Suppressor macrophage (primary cell): ENCODE measurements at places on chromosomes 4 and X.

DNA sequence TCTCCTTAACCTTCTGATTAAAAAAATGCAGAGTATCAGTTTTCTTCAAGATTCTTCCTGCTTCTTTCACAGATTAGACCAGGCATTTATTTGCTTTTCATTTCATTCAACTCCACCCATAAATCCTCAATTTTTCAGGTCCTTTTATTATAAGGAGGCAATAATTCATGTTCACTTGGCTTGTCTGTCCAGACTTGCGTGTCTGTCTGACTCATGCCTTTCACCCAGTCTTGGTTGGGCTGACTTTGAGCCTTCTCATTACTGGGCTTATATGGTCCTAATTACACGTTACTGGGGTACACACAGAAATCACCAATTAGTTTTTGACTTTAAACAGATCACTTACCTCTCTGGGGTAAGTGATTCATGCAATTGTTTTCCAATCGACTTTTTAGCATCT, 48.8 kb upstream of the GALNT7 start:
- DNase-seq: no peak

GRCh38 chrX:80578517-80579105, 158.4 kb downstream of the TENT5D start:
- peak; percentile 16 for DNase-seq

DNA sequence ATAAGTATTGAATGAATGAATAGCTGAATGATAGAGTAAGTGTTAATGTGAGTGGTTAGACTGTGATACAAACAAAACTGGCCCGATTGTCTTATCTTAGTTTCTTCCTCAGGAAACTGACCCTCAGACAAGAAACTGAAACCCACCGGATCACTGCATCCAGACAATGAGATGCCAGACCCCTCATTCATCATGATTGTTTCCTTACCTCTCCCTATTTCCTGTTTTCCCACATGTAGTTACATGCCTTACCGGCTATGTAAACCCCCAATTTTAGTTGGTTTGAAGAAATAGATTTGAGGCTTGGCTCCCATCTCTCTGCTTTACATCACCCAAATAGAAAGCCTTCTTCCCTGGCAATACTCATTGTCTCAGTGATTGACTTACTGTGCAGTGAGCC, 218.9 kb upstream of the PPP1R2C start:
- DNase-seq: no peak

DNA sequence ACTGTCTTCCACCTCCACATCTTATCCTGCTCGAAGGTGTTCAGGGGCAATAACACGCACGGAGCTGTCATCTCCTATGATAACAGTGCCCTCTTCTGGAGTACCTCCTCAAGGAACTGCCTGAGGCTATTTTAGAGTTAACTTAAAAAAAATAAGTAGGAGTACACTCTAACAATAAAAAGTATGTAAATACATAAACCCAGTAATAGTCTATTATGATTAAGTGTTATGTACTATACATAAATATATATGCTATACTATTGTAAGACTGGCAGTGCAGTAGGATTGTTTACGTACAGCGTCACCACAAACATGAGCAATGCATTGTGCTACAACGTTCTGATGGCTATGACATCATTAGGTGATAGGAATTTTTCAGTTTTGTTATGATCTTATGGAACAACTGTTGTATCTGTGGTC, 34.5 kb upstream of the TLR2 start:
- no peak for DNase-seq

DNA sequence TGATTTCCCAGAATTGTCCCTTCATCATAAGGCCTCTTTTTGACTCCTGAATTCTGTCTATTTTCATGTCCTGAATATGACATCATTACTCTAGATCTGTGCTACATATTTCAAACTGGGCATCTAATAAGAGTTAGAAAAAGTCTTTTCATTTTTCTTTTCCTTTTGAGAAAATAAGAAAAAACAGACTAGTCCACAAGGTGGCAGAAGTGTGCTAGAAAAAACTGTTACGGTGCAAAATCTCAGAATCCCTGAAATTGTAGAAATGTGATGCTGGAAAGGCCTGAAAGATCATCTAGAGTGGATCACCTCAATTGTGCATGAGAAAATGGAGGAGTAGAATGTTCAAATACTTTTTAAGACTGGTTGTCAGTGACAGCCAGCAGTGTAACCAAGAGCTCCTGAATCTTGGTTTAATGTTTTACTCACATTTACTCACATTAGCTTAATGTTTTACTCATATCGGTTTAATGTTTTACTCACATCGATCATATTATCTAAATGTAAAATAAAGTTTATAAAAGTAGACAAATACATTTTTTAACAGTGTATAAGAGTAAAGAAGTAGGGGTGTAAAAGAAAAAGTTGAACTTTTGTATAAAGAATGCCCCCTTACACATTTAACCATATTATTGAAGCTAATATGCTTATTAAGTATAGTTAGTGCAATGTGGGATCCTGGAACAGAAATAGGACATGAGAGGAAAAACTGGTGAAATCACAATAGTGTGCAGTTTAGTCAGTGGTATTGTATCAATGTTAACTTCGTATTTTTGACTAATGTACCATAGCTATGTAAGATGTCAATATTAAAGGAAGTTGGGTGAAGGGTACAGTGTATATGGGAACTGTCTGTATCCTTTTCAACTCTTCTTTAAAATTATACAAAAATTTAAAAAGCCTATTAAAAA, 15.2 kb downstream of the ASB11 start:
- peak; percentile 58 for DNase-seq

DNA sequence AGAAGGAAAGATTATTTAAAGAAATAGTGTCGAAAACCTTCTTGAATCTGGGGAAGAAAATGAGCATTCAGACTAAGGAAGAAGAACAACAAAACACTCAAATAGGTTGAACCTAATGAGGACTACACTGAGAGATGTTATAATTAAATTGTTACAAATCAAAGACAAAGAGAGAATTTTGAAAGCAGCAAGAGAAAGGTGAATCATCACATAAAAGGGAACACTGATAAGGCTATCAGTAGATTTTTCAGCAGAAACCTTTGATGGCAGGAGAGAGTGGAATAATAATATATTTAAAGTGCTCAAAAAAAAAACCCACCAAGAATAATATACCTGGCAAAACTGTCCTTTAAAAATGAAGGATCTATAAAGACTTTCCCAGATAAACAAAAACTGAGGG, 114.9 kb downstream of the AREG start:
- no peak for DNase-seq

GRCh38 chr4:34953145-34953799, 1291.0 kb downstream of the ARAP2 start:
- no peak for DNase-seq

- DNase-seq: no peak
Measured at GRCh38 chrX:110491846-110492620, 133.4 kb downstream of the RTL9 start.

- DNase-seq: peak; percentile 4
Measured at GRCh38 chrX:73850124-73851013, 287.4 kb downstream of the CHIC1 start.

GRCh38 chr4:40180356-40180755, 16.5 kb upstream of the RHOH start:
- no peak for DNase-seq

- DNase-seq: no peak
Measured at GRCh38 chr4:76012388-76012801, 5.1 kb upstream of the CXCL9 start.

DNA sequence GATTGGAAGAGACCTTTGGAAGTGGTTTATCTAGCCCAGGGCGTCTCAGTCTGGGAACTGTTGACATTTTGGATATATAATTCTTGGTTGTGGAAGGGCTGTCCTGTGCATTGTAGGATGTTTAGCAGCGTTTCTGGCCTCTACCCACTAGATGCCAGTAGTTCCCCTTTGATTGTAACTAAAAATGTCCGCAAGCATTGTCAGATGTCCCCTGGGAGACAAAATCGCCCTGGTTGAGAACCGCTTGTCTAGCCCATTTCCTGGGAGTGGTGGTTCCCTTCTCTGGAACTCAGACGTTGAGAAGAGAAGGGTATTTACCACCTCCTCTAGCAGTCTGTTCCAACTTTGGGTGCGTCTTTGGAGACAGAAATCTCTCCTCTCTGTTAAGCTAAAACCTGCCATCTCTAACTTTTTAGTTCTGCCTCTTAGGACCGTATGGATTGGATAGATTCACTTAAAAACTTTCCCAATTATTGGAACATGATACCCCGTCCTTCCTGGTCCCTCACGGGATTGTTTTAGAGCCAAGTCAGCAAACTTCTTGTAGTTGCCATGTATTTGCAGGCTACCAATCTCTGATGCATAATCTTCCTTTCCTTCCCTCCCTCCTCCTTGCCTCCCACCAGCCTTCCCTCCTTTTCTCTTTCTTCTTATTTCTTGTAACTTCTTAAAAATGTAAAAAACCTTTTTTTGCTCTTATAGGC, 13.9 kb downstream of the TMEM165 start:
- DNase-seq: peak; percentile 10

DNA sequence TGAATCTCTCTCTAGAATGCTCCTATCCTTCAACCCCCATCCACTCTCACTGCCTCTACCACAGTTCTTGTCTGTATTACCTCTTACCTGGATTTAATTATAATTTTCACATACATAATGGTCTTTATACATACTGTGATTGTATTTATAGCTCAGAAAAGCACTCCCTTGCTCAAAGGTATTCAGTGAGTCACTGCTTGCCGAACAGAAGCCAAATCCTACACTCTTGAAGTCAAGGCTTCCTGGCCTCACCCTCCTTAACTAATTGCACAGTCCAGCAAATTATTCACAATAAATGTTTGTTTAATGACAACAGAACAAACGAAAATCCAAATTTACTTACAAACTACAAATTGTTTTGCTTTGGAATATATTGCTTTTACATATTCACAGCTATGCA, 159.5 kb downstream of the KLHL13 start:
- DNase-seq: no peak

- no peak for DNase-seq
Measured at GRCh38 chr4:24668956-24669355, 84.6 kb upstream of the DHX15 start.

- peak; percentile 54 for DNase-seq
Measured at GRCh38 chrX:53682885-53683555, 3.5 kb downstream of the HUWE1 start.

GRCh38 chrX:39826813-39827543, 270.8 kb downstream of the BCOR start:
- DNase-seq: no peak

GRCh38 chrX:11949291-11949690, 189.0 kb upstream of the FRMPD4 start:
- no peak for DNase-seq

- DNase-seq: no peak
Measured at GRCh38 chr4:960636-961350, 12.6 kb downstream of the DGKQ start.

GRCh38 chr4:98630737-98631454, 27.5 kb downstream of the TSPAN5 start:
- no peak for DNase-seq

DNA sequence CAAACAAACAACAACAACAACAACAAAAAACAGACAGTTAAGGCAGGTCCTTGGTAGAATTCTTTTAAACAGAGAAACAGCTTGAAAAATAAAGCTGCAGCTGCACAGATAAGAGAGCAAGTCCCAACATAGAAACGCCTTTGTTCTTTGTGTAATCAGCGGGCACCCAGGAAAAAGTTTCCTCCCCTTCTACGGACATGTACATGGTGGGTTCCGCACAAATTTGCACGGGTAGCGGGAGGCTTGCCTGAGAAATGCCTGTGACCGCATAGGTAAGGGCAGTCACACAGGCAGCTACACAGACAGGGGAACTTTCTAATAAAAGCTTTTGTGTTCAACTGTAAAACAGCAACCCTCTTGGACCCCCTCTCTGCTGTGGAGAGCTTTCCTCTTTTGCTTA, 25.7 kb upstream of the CT47A1 start:
- no peak for DNase-seq

DNA sequence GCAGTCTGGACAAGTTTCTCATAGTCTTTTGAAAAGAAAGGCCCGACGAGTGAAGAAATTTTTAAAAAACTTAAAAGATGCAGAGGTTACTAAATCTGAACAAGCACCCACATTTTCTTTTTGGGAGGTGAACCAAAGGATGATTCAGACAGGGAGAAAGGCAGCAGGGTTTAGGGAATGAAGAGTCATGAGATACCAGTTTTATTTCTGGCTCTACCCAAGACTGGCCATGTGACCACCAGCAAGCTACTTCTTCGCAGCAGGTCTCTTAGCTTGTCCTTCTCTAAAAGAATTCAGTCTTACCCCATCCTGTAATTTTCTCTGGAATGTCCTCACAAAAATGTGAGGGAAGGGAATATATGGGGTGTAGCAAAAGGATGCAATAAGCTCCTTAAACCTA, 37.6 kb downstream of the AMOT start:
- DNase-seq: no peak

DNA sequence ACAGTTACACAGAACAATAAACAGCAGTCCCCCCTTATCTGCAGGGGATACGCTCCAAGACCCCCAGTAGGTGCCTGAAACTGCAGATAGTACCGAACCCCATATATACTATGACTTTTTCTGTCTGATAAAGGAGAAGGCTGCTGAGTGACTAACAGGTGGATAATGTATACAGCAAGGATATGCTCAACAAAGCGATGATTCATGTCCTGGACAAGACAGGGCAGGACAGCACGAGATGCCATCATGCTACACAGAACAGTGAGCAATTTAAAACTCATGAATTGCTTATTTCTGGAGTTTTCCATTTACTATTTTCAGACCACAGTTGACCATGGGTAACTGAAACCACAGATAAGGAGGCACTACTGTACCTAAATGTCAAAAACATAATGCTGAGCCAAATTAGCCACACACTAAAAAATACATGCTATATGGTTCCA, 76.1 kb downstream of the MANBA start:
- DNase-seq: no peak

DNA sequence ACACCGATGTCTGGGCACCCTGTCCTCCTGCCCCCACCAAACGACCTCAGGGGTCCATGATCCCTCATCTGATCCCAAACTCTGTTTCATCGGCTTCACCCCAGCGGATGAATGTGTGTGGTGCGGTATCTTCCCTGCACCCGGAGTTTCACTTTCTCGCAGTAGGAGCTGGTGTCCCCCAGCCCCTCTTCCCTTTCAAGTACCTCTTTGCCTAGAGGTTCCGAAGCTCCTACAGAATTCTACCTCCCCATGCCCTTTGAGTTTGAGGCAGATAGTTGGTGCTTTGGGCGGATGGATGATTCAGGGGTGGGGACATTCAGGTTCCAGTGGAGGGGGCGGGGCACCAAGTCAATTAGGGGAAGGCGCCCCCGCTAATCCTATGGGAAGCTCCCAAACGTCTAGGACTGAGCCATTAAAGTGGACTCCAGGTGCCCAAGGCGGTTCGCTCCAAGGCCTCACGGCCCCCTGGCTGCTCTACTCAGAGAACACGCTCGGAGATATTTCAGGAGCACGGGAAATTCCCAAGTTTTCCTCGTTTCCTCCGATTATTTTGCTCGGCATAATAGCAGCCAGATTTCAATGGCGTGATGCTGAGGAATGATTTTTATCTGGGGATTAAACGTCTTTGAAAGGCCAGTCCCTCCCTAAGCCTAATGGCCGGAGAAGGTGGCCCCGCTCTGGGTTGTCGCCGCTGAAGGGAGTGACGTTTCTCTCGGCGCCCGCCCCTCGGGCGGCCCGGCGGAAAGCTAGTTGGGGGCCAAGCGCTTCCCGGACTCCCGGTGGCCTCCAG, 1.3 kb downstream of the MSX1 start:
- DNase-seq: no peak
